CD4-positive, alpha-beta T cell treated with Interleukin-17A for 4 hours (primary cell): ENCODE measurements at places on chromosomes 7 and 10.

GRCh38 chr10:93820434-93820833 is 62.7 kb downstream of the LGI1 start:
- no peak for DNase-seq

- DNase-seq = no peak
Observed at GRCh38 chr7:40742270-40742669, 607.5 kb downstream of the SUGCT start.

DNA sequence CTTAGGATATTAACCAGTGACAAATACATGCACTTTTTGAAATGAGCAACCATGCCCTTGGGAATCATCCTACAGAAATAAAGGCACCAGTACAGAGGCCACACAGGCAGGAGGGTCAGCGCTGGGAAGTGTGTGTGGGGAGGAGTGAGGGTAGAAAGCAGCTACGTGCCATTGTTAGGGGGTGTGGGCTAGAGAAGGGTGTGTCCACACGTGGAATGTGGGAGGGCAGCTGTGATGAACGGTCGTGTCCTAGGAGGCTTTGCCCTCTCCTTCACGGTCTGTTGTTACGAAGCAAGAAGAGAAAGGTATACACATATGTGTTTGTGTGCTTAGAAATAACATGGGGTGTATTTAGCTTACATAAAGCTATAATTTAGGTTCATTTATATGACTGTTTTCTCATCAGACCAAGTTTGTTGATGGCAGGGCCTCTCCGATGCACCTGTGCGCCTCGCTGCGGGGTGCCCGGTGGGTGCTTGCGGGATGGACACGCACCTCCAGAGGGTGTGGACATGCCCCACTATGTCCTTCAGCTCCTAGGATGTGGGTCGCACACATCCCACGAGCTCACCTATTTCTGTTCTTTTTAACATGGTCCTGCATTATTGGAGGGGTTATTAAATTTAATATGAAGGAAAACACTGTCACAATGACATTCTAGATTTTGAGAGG is 16.9 kb upstream of the GET4 start:
- DNase-seq = no peak

DNA sequence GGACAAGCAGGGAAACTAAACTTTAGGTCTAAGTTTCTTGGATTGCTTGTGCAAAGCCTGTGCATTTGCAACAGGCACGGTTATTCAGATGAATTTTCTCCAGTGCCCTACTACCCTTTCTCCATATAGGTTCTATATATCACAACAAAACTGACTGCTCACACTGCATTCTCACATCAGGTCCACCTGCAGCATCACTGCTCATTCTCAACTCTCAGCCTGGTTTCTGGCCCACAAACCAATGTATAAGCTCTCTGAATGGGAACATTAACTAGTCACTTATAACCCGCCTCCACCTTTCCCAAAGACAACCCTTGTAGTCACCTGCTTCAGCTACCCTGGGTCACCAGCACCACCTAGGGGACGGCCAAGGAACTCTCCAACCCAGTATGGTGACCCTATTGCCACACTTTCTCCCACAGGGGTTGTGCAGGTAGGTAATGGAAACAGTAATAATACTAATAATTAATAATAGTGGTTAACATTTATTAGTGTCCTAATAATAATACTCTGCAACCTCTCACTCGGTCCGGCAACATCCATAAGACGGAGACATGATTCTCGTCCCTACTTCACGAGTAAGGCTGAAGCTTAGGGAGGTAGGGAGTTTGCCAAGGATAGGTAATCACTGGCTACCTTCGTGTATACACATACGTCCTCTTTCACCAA is 97.3 kb downstream of the CLEC2L start:
- peak; percentile 69 for DNase-seq

GRCh38 chr7:157972914-157973313 is 614.7 kb downstream of the PTPRN2 start:
- DNase-seq = no peak

GRCh38 chr7:25369786-25370185 is 141.5 kb upstream of the NPVF start:
- DNase-seq = no peak

DNA sequence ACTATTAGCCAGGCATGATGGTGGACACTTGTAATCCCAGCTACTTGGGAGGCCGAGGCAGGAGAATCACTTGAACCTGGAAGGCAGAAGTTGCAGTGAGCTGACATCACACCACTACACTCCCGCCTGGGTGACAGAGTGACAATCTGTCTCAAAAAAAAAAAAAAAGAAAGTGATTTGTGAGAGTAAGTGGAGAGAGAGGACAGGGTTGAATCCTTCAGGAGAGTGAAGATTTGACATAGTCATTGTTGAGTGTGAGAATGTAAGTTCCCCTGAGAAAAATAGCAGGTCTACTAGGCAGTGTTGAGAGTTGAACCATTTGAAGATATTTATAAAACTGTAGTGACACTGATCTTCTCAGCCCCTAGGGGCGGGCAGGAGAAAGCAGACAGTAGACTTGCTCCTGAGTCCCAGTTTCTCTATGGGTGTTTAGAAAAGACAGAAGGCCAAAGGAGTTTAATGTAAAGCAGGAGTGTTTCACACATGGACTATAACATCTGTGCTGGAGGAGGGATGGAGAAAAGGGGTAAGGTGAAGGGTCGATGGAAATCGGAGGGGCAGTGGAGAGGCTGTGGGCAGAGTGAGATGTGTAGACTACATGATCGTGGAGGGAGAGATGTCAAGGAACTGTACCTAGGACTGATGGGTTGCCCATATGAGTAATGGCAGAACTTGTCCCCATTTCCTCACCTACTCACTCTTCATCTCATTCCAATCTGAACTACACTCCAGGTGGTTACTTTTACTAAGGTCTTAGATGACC is 13.7 kb upstream of the LAMB4 start:
- no peak for DNase-seq

- peak; percentile 73 for DNase-seq
Observed at GRCh38 chr10:74825371-74826141, 844 bp upstream of the KAT6B start.

- DNase-seq = no peak
Observed at GRCh38 chr7:50557099-50557498, 8.1 kb downstream of the DDC start.

GRCh38 chr10:124573726-124574455 is 112.3 kb downstream of the LHPP start:
- no peak for DNase-seq

GRCh38 chr7:135736586-135737305 is 8.8 kb upstream of the SLC13A4 start:
- no peak for DNase-seq

GRCh38 chr7:69873512-69873911 is 275.2 kb downstream of the AUTS2 start:
- DNase-seq = no peak

- no peak for DNase-seq
Observed at GRCh38 chr10:127266431-127266830, 70.0 kb upstream of the INSYN2A start.

- DNase-seq = no peak
Observed at GRCh38 chr7:21185653-21186265, 242.1 kb upstream of the SP4 start.

DNA sequence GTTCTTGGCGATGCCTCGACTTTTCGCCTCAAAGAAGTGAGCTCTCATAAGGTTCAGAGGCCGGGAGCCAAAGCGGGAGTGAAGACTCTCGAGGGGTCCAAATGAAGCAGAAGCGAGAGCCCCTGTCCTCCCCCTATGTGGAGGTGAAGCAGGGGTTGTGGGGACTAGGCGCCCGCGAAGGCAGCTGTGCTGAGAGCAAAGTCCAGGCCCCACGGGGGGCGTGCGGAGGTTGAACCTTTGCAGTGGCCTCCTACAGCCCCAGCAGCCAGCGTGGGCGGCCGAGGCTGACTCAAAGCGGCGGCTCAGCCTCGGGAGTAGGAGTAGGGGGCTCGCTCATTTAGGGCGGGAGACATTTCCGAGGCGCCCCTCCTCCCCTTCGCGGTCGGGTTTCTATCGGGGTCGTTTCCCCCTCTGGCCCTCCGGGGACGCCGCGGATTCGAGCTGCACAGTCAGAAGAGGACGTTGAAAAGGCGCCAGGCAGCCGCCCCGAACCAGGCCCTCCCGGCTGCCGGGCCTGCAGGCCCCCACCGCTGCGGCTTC is 553 bp upstream of the ADD3 start:
- DNase-seq = no peak
